ENCODE measurements at places on chromosomes 1 and 21.
A peak's percentile ranks its signal among the peaks of the same experiment; 100 is the strongest.

- DNase-seq = no peak
Measured at GRCh38 chr21:26077521-26077920, 93.0 kb downstream of the APP start.

GRCh38 chr21:15045017-15045416, 19.8 kb downstream of the NRIP1 start:
- no peak for DNase-seq

DNA sequence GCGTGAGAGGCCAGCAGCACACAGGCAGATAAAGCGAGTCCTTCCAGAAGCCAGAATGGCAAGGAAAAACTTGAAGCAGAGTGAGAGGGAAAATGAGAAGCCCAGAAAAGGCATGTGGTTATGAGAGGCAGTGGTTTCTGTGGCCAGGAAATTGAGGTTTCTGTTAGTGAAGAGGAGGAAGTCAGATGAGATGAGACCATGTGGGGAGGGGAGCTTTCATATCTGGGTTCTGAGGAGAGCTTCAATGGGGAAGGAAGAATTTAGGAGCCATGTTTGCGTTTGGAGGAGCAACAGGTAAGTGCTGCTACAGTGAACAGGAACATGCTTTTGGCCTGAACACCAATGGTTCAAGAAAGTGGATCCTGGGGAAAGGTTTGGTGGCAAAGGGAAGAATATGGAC, 6.1 kb upstream of the CD1A start:
- DNase-seq = no peak

- peak; percentile 49 for DNase-seq
Measured at GRCh38 chr1:92909321-92909720, 51.9 kb downstream of the DIPK1A start.

GRCh38 chr1:233294913-233295236, 650 bp downstream of the PCNX2 start:
- DNase-seq = peak; percentile 27

DNA sequence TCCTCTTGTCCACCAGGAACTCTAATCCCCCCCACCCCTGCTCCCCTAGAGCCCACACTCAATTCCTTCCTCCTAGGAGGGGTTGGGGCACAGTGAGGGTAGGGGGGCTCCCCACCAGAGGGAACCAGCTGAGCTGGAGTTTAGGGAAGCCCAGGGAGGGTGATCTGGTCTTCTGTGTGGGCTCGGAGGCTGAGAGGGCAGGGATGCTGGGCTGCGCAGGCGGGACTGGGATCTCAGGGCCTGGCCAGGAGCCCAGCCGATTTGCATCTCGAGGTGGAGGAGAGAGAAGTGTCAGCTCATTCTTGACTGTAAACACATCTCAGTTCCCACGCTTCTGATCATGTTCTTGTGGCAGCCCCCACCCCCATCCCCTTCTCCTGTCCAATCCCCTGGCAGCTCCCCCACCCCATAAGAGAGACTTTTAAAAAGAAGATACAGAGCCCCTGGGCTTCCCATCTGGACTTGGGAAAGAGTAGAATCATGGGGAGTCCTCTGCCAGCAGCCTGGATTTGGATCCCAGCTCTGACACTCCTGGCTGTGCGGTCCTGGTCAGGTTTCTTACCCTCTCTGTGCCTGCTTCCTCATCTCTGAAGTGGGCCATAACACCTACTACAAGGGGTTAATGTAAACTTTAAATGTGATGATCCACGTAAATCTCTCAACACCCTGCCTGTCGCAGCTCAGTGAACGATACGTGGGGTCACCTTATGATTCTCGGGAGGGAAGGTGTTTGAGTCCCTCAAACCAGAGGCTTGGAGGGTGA, 6.6 kb downstream of the PEAR1 start:
- no peak for DNase-seq

DNA sequence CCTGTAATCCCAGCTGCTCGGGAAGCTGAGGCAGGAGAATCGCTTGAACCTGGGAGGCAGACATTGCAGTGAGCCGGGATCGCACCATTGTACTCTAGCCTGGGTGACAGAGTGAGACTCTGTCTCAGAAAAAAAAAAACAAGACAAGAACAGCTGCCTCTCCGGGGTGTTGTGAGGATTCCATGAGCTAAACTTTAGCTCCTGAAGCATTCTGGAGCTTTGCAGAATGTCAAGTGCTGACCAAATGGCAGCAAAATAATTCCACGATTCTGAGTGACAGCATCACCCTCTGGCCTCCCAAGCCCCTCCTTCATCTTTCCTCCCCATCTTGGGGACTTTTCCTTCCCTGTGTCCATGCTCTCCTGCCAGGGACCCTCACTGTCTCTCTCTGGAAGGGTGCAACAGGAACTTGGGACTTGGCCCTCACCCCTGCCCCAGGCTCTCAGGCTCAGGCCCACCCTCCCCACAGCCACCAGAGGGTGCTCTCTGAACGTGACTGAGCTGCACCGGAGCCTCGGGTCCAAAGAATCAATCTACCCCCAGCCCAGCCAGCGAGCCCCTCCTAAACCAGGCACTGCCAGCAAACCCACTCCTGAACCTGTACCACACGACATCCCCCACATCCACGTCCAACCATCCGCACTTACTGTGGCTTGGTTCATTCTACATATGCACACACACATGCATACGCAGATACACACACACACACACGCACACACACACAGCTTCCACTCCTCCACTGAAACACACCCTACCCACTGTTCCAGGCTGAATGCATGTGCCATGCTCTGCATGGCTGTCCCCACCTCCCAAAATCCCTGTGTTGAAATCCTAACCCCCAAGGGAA, 45.7 kb downstream of the ACOT7 start:
- DNase-seq = no peak

- no peak for DNase-seq
Measured at GRCh38 chr21:41583274-41583790, 75.4 kb upstream of the TMPRSS2 start.

- DNase-seq = no peak
Measured at GRCh38 chr21:45575304-45575992, 33.2 kb upstream of the SLC19A1 start.

DNA sequence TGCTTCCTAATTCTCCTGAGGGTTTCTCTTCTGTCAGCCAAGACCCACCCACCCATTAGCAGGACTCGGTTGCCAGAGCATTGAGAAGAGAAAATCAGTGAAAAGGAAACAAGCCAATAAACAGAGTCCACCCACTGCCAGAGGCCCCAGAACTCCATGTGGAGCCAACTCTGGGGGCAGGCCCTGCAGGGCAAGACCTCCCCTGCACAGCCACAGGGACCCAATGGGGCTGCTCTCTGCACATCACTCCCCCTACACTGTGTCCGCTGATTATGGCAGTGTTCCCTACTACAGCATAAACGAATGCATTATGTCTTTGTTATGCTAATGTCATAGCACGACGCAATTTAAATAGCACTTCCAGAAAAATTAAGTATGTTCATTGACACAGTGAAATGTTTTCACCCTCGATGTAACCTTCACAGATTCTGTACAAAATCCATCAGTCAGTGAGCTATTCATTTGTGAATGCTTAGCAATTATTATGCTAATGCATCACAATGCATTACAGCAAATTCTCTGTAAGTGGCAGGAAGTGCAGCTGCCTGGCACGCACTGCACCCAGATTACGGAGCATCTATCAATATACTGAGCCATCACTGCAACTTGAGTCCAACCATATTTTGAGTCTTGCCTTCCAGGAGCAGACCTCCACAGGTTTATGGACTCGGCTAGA, 56.4 kb downstream of the GRIK3 start:
- no peak for DNase-seq

All from HCT116 (cell line).